ENCODE measurements at places on chromosomes 3 and 15.

- DNase-seq = no peak
These were observed 446.6 kb upstream of the BCHE start for GRCh38 chr3:166283840-166284239.

- no peak for DNase-seq
These were observed 267.3 kb downstream of the TLE3 start for GRCh38 chr15:69830430-69830829.

- DNase-seq = no peak
These were observed 276.6 kb upstream of the ZPLD1 start for GRCh38 chr3:102158080-102158740.

DNA sequence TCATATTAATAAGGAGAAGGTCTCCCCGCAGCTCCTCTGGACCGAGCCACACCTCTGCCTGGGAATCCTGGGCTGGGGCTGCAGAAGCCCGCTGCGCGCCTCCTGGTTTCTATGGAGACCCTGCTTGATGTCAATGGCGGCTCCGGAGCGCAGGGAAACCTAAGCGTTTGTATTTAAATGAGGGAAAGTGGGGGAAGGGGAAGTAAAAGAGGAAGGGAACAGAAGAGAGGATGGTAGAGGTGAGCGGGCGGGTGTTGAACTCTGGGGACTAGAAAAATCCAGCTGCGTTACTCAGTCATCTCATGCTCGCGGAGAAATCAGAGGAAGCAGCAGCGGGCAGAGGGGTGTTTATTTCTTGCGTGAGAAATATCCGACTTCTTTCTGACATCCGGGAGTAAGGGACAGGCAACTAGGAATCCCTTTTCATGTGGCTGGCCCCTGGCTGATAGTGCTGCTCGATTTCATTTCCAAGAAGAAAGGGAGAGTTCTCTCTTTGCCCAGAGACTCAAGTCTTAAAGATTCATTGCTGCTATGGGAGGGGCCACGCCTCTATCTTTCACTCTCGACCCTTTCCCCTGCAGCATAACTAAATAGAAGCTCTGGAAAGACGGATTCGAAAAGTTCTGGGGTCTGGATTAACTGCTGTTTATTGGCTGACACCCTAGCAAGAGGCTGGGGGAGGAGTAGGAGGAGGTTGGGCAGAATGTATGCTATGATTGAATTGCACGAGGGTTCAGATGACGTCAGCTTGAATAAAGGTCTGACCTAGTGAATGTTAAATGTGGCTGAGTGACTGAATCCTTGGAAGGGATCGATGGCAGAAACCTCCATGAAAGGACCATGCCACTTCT is 110.5 kb upstream of the GAP43 start:
- no peak for DNase-seq

DNA sequence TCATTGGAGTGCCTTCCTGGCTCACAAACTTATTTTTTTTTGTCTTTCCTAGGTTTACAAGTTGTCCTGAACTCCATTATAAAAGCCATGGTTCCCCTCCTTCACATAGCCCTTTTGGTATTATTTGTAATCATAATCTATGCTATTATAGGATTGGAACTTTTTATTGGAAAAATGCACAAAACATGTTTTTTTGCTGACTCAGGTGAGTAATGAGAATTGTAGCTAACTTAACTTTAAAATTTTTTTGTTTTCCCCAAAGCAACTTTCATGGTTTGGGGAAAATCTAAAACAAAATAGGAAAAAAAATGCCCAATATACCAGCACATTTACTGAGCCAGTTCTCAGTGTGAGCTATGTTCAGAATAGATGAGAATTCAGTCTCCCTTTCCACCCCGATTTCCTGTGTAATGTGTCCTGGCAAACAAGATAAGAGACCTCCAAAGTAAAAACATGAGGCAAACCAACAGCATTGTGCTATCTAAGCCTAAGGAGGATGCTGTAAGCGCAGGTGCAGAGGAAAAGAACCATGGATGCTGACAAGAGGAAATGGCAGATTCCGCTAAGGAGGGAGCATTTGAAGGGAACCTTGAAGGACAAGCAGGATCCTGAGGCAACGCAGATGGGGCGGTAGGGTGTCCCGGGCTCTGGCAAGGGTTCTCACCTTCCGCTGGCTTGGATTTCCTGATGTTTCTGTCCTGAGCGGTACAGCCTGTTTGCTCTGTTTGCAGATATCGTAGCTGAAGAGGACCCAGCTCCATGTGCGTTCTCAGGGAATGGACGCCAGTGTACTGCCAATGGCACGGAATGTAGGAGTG is 171.4 kb downstream of the CACNA1D start:
- no peak for DNase-seq

Measured in HS-27A (cell line).